ENCODE measurements at places on chromosomes 3 and 15. TPM values are rescaled to one million over a fixed set of nuclear protein-coding genes. Genes with fewer than 3 reads are reported as not detected.
A peak's percentile ranks its signal among the peaks of the same experiment; 100 is the strongest.

DNA sequence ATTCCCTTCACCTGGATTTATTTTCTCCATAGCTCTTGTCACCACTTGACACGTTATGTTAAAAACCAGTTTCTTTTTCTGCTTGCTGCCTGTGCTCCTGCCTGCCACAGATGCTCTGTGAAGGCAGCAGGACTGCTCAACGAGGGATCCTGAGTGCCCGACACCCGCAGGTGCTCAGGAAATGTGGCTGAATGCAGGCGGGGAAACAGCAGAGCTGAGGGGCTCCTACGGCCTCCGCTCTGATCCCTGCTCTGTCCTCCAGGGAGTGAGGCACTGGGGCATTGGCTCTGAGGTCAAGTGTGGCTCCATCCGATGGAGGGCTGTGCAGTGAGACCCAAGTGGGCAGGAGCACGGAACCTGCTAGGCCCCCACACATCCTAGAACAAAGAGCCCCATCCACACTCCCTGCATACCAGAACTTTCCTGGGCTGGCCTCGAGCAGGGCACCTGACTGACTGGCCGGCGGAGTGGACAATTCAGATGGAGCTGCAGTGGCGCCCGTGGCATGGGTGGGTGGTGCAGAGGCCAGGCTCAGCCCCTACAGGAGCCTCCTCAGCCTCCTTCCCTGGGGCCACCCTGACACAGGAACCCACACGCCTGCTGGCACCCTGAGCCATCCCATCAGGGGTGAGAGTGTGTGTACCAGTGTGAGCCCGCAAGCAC lies 27.9 kb downstream of the IQSEC1 start:
- no peak for DNase-seq

DNA sequence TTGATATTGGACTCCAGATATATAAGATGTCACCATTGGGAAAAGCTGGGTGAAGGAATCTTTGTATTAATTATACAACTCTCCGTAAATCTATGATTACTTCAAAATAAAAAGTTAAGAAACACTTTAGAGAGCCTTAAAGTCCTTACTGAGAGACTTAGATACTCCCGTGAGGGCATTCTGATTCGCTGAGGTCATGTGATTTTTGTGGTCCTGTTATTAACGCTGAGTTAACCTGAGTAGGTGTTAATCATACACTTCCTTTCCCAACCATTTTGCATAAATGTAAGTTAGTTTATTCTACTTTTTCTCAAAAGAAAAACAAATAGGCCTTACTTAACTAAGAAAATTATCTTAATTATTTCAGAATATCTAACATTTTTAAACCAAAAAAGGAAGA lies 67.1 kb upstream of the LMOD3 start:
- no peak for DNase-seq

DNA sequence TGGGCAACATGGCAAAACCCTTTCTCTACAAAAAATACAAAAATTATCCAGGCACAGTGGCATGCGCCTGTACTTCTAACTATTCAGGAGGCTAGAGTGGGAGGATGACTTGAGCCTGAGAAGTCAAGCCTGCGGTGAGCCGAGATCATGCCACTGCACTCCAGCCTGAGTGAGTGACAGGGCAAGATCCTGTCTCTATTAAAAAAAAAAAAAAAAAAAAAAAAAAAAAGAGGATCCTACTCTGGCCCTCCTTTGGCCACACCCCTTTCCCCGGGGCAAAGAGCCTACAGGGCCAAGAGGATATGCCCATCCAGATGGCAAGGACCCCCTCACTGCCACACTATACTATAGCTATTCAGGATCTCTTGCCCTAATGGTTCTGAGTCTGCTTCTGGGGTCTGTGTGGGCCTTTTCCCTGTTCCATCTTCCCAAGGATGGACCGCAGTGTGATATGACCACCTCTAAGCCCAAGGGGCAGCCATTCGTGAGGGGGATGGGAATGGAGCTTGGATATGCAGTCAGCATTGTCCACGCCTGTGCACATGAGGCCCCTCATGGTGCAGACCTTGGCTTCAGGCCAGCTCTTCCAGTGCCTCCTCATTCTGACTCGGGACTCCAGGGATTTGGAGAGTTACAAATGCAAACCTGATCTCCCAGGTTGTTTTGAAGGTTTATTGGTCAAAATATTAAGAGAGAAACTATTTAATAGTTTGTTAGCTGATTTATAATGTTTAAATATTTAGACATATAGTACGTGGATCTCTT lies 7.3 kb downstream of the TYRO3 start:
- no peak for DNase-seq

SEMA3G gene
- total RNA-seq: 0.17 TPM

DNAH12 gene
- 0.07 TPM for total RNA-seq

AADACL2 gene
- total RNA-seq: not detected

ACKR2 gene
- total RNA-seq: 0.74 TPM

DNA sequence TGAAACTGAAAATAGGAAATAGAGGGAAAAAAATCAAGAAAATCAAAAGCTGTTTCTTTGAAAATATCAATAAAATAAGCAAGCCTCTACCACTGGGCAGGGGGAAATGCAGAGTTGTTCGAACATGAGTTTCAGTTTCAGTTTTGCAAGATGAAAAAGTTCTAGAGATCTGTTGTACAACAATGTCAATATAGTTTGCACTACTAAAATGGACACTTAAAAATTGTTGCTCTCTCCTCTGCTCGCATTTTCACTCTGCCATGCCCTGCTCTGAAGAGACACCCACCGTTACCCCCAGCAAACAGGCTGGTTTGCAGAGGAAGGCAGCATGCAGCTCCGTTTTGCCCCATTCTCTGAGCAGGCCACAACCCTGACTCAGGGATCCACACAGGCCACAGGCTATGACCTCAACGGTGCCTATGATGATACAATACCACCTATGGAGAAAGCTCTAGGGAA lies 64.5 kb downstream of the ZNF148 start:
- no peak for DNase-seq

RBMS3 gene
- 15.0 TPM for total RNA-seq

GRCh38 chr15:58556541-58556940 lies 124.8 kb downstream of the LIPC start:
- DNase-seq: no peak

GRCh38 chr15:38818157-38818790 lies 253.7 kb upstream of the RASGRP1 start:
- no peak for DNase-seq

MEIS2 gene
- total RNA-seq: 22.0 TPM

- DNase-seq: no peak
Observed at GRCh38 chr15:78182821-78183220, 33.7 kb downstream of the IDH3A start.

GRCh38 chr3:8662594-8662993 lies 18.0 kb upstream of the SSUH2 start:
- no peak for DNase-seq

- peak; percentile 28 for DNase-seq
Observed at GRCh38 chr15:64045774-64046420, 388 bp downstream of the DAPK2 start.

- DNase-seq: no peak
Observed at GRCh38 chr15:60351066-60351465, 46.7 kb downstream of the ANXA2 start.

UACA gene
- 16.2 TPM for total RNA-seq

AMT gene
- not detected for total RNA-seq

LMLN gene
- total RNA-seq: 0.23 TPM

GRCh38 chr3:173773800-173774199 lies 376.3 kb downstream of the NLGN1 start:
- no peak for DNase-seq

DNA sequence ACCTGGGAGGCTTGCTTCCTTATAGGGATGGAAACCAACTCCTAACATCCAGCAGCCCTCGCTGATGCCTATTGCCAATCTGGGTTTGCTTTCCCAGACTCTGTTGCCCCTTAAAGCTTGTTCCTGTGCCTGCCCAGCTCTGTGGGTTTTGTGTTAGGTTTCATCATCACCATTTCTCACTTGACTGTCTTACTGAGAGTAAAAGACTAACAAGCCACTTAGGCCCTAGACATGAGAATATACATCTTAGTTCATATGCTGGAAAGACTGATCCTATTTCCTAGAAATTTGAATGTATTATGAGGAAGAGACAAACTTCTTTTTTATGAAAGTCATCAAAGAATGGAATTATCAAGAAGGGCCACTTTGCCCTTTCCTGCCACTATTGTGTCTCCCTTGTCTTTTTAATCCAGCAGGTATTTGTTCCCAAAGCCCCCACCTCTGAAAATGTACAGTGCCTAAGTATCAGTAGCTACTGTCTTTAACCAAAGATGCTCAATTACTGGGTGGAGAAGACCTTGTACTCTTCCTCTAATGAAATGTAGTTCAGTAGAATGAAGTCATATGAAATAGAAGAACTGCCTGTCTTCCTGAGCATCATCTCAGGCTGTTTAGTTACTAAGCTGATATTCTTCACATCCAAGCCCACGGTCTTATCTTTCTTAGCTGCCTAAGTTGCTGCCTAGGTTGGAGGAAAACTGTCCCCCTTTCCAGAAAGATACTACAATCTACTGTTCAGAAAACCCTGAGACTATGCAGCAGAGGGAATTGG lies 59.8 kb upstream of the ZPLD1 start:
- no peak for DNase-seq

GRCh38 chr15:40443846-40444245 lies 3.1 kb downstream of the BAHD1 start:
- DNase-seq: no peak

GADL1 gene
- not detected for total RNA-seq

SHF gene
- 14.3 TPM for total RNA-seq

DNA sequence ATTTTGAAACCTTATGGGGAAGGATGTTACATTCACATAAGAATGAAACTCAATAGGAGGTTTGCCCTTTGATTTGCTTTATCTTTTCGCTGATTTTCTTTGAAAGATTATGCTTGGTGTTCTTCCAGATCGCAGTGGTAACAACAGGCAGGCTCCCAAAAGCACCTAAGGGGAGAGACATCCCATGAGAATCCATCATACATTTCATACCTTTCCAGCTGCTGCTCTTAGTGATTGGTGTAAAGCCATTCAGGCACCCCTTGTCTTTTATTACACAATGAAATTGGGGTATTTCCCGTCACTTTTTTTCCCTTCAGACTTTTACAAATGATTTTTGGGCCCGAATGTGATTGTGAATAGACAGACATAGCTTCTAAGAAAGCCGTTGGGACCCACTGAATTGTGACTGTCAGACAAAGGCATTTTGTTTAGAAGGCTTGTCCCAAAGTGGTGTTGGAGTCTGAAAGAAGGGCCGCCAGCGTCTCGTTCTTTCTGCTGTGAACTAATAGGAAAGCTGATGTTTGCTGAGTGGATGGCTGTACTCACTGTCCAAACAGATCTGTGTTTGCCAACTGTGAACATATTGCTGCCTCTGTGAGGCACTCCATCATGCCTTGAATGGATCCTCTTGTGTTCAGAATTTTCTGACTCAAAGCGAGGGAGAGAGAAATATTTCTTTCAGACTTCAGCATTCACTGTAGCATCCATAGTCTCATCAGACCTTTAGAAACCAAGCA lies 164.3 kb downstream of the FNDC3B start:
- no peak for DNase-seq

- no peak for DNase-seq
Observed at GRCh38 chr3:15097891-15098290, 1.1 kb downstream of the RBSN start.

- no peak for DNase-seq
Observed at GRCh38 chr3:117350371-117350770, 640.8 kb downstream of the TUSC7 start.

MED12L gene
- total RNA-seq: 0.24 TPM

GRCh38 chr3:10917176-10917575 lies 75.4 kb upstream of the SLC6A1 start:
- DNase-seq: no peak

- DNase-seq: no peak
Observed at GRCh38 chr15:79463043-79463780, 31.1 kb downstream of the MINAR1 start.

TGM5 gene
- total RNA-seq: not detected

DNA sequence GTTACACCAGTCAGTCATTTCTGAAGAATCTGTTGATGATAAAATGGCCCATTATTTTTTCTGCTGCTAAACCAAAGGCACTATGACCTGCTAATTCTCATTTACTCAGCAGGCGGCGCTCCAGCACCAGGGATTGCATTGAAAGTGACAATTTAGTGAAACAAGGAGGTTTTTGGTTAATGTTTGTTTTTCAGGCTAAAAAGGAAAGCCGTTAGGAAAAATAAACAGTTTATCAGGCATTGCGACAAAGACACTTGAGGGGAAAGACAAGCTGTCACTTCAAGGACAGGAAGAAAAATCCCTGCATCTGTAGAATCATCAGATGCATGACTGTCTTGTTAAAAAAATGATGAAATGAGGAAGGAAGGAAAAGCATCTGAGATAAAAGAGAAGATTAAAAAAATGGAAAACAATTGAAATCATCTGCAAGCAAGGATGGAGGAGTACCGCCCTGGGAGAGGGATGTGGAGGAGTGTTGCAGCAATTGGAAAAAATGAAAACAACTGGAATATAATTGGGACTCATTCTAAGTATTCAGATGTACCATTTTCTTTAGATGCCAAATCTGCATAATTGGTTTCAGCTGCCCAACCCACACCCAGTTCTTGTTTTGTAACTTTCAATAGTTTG lies 54.0 kb downstream of the NR1D2 start:
- peak; percentile 66 for DNase-seq

GRCh38 chr3:73326396-73326795 lies 264.9 kb downstream of the EBLN2 start:
- no peak for DNase-seq

GNAI2 gene
- 100 TPM for total RNA-seq

LRRC3B gene
- total RNA-seq: not detected

C3orf18 gene
- total RNA-seq: 7.1 TPM

GOLGA8G gene
- total RNA-seq: not detected

IL16 gene
- not detected for total RNA-seq

ANKRD34C gene
- not detected for total RNA-seq

OR5K2 gene
- not detected for total RNA-seq

LIPC gene
- total RNA-seq: 4.0 TPM

DNA sequence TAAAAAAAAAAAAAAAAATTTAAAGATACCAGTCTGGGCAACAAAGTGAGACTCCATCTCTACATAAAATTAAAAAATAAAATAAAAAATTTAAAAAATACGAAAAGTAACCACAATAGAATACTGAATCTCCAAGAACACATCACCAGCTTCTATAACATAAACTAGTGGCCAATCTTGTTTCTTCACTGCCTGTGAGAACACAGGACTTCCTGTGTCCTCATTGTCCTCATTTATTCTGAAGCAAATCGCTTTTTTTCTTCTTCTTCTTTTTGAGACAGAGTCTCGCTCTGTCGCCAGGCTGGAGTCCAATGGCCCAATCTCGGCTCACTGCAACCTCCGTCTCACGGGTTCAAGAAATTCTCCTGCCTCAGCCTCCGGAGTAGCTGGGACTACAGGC lies 28.6 kb upstream of the RAB7A start:
- DNase-seq: no peak

COL6A5 gene
- not detected for total RNA-seq

- no peak for DNase-seq
Observed at GRCh38 chr15:100716456-100717085, 114.2 kb downstream of the ASB7 start.
